Tongue (tissue), 3 donors: ENCODE measurements at places on chromosomes 6 and 20. TPM values are rescaled to one million over a fixed set of nuclear protein-coding genes. Genes with fewer than 3 reads are reported as not detected.

- DNase-seq = no peak
Measured at GRCh38 chr6:165090242-165090641, 219.2 kb downstream of the C6orf118 start.

Gene OR12D1
- total RNA-seq = not detected

- no peak for DNase-seq
Measured at GRCh38 chr6:49284180-49284579, 178.9 kb downstream of the MMUT start.

DNA sequence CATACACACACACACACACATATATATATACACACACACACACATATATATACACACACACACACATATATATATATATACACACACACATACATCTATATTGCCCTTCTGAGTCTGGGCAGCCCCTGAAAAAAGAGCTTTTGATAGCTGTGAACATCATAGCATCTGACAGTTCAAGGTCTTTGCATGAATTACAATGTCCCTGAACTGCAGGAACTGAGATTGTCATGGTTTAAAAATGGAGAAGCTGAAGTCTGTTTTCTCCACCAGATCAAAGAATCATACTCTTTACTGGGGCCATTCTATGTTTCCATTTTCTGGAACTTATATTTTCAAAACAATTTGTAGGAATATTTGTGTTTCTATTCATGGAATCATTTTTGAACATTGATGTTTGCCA is 189.8 kb downstream of the ZDHHC14 start:
- no peak for DNase-seq

Gene SPTLC3
- total RNA-seq = 15.8 TPM

Gene COX4I2
- total RNA-seq = 6.3 TPM

DNA sequence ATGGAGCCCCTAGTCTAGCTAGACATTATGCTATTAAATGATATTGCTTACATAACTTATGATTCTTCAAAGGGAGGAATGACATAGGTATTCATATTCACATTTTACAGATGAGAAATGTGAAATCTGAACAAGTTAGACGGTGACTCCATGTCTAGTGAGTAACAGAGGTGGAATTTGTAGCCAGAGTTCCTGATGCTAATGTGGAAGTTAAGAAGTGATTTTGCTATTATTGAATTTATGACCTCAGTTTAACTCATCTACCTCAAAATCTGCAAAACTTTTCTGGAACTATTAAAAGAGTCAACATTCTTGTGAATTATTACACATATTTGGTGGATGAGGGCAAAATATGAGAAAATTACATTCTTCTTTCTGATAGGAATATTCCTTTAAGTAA is 347.6 kb upstream of the MMS22L start:
- DNase-seq = no peak

Gene FKBP1C
- total RNA-seq = not detected

- peak; percentile 49 for DNase-seq
Measured at GRCh38 chr6:33860706-33861474, 57.1 kb upstream of the MLN start.

- DNase-seq = no peak
Measured at GRCh38 chr20:8078528-8078914, 53.5 kb upstream of the PLCB1 start.

Gene OPRM1
- total RNA-seq = 0.92 TPM

DNA sequence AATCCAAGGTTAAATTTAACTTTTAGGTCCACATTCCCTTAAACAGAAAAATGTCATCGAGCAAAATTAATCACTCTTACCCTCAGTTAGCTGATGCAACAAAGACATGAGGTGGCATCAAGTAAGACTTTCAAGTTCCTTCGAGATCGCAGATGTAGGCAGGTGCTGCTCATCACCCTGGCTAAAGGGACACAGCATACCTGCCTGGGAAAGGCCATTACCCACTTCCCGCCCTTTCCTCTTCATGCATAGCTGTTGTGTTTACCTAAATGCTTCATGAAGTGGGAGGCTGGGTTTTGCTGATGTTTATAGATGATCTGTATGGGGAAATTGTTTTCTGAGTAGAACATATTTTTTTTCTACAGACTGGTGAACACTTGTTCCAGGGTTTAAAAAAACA is 67.7 kb downstream of the GFRA4 start:
- no peak for DNase-seq

Gene FUT9
- under 0.01 TPM for total RNA-seq

GRCh38 chr6:110738899-110739365 is 76.3 kb downstream of the CDK19 start:
- DNase-seq = no peak

DNA sequence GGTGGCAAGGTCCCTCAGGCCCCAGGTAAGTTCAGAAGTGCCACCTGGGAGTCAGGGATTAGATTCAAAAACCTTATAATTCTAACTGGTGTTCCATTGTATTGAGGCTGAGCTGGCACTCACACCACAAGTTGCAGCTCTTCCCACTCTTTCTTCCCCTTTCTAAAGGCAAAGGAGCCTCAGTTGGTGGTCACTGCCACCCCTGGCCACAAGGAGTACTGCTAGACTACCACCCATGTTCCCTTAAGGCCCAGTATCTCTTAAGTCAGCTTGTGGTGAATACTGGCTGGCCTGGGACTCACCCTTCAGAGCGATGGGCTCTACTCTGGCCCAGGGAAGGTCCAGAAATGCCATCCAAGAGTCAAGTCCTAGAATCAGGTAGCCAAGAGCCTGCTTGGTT is 421.1 kb upstream of the KHDRBS2 start:
- no peak for DNase-seq

GRCh38 chr20:11159728-11160127 is 485.9 kb upstream of the JAG1 start:
- peak; percentile 61 for DNase-seq

Gene HUS1B
- total RNA-seq = 0.92 TPM

DNA sequence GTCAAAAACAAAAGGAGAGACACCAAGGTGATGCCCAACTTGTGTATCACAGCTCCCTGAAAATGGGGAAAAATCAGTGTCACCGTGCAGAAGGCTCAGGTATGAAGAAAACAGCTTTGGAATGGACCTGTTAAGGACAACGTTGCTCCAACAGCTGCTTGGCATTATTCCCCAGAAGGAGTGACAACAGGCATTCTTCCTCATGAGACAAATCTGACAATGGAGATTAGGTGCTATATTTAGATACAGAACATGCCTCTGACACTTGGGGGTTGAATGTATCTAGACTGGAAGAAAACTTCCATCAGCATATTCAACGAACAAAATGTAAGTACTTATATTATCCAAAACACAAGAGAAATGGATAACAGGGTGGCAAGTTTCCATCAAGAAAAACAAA is 87.7 kb downstream of the MBOAT1 start:
- no peak for DNase-seq

- peak; percentile 85 for DNase-seq
Measured at GRCh38 chr6:150800674-150801314, 64.7 kb upstream of the MTHFD1L start.

GRCh38 chr6:5941188-5941587 is 65.5 kb downstream of the NRN1 start:
- peak; percentile 33 for DNase-seq

- no peak for DNase-seq
Measured at GRCh38 chr6:2639896-2640295, 110.8 kb downstream of the MYLK4 start.

DNA sequence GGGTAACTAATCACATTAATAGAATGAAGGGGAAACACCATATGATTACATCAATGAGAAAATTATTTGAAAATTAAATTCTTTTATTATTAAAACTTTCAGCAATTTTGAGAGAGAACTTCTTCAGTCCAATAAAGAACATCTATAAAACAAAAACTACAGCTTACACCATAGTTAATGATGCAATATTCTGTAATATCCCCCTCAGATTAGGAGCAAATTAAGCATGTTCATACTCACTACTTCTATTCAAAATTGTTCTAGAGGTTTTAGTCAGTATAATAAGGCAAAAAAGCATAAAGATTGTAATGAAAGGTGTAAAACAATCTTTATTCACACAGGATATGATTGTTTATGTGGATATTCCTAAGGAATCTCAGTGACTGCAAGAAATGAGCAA is 465.4 kb downstream of the CD109 start:
- no peak for DNase-seq

- DNase-seq = no peak
Measured at GRCh38 chr6:168413856-168414255, 27.1 kb upstream of the SMOC2 start.

DNA sequence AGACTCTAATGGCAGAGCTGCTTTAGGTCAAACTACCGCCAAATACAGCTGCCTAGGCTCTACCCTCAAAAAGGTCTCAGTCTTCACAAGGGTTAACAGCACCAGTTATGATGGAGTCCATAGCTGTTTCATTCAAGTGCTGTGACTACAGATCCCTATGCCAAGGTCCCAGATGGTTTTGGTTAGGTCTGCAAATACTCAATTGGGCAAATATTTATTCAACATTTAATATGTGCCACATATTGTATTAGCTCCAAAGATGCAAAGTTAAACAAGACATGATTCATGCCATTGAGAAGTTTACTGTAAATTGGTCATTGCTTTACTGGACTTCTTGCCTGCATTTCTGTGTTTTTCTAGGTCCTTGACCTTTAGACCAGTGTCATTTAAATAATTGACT is 55.8 kb upstream of the TFAP2D start:
- DNase-seq = no peak

GRCh38 chr6:53035549-53036213 is 29.5 kb upstream of the FBXO9 start:
- DNase-seq = no peak

Gene HELZ2
- 27.1 TPM for total RNA-seq

Gene MAPK13
- total RNA-seq = 12.2 TPM

Gene PTCRA
- 1.8 TPM for total RNA-seq

Gene ROS1
- 0.92 TPM for total RNA-seq

DNA sequence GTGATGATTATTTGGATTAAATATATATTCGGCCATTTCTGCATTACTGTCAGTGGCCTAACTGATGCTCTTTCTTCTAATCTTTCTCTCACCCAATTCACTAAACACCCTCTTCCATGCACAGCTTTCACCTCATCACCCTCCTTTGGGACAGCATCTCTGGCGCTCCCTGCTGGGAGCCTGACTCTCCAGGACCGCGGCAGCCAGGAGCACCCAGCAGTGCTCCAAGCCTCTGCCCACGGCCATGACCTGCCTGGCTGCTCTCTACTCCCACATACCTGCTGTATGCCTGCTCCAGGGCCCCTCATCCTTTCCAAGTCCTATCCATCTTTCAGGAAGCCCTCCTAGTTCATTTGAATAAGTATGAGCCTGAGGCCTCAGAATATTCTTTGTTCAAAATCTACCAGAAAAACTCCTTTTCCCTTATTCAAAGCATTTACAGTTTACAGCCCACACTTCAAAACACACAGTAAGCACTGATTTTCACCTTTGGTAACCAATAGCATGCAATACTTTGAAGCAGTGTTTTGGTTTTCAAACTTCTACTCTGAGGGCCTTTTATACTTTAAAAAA is 15.2 kb downstream of the CTCFL start:
- no peak for DNase-seq

DNA sequence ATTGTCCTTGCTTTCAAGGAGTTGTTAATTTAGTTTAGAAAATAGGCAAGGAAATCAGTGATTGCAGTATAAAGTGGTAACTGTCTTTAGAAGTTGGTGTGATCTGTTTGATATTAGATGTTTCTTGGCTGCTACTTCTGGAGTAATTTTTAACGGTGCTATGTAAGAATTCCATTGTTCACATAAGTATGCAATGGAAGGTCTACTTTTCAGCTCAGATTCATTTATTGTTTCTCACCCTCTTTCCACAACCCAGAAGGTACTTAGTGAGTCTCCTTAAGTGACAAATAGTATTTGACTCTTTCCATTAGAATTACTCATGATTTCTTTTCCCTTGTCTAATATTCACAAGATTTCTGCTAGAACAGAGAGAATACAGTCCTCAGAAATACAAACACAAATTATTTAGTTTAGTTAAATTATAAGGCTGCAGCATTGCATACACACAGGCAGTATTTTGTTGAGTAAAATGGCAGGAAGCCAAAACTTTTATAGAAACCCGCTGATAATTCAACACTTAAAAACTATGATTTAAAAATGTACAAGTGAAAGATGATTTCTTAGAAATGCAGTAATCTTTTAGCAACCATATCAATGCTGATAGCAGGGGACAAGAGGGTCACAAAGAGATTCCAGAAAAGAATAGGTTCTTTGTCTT is 554.3 kb downstream of the CD109 start:
- DNase-seq = no peak

Gene MAFB
- 19.5 TPM for total RNA-seq

DNA sequence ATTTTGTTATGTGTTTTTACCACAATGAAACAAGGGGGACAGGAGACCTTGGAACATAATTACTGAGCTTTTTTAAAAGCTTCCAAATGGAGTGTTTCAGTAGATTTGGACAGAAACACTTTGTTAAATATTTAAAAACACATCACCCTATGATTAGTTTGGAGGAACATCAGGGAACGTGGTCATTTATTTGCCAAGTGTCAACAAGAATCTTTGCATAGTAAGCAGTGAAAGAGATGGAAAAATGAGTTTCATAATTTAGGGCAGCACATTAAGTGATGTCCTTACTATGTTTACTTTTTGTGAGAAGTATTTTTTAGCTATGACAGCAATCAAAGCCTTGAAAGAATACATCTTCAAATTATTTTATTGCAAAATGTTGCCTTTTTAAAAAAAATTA is 82.6 kb downstream of the PROKR2 start:
- no peak for DNase-seq

GRCh38 chr20:31708736-31709534 is 13.7 kb downstream of the BCL2L1 start:
- DNase-seq = no peak

DNA sequence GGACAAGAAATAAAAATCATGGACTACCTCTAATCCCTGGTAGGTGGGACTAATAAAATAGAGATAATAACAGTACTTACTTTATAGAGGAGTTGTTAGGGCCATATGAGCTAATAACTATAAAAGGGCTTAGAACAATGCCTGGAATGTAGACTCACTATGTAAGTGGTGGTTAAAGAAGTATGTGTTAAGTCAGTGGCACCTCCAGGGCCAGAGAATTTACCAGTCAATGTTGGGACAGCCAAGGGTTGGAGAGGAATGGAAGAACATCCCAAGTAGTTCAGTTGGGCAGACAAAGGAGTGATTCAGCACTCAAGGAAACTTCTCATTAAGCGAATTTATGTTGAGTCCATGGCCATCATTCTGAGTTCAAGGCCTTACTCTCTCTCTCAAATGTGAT is 116.8 kb downstream of the OTOR start:
- DNase-seq = no peak

DNA sequence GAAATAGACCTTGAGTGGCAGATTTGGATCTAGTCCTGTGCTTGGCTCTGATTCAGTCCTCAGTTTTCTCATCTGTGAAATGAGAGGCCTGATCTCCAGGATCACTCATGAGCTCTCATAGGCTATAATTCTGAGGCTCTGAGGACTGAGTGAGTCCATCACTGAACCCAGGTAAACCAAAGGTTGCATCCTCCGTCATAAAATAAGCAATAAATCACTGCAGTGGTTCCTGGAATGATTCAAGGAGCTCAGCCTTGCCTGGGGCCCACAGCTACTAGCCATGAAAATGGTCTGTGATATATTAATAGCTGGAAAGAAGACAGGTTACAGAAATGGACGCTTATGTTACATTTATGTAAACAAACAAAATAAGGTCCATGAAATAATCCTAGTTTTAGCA is 124.8 kb downstream of the MAP3K7 start:
- DNase-seq = no peak
